ENCODE measurements at places on chromosomes 1 and 21.

GRCh38 chr1:12178511-12178910 is 11.7 kb downstream of the TNFRSF1B start:
- no peak for DNase-seq

DNA sequence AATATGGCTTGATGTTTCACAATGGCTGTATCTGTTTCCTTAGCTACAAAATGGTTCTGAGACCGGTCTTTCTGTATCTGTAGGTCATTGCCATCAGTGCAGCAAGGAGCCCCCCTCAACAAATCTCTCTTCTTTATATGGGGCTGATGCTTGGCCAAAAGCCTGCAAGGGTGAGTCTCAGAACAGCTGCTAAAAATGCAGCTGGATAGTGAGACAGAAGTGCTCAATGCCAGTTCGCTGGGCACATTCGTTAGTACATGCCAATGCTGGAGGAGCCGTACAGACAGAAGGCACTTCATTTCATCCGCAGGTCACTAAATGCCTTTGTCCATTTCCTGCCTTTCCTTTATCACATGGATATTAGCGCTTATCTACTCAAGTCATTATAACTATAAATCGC is 67.3 kb downstream of the RUNX1 start:
- no peak for DNase-seq

GRCh38 chr1:151942882-151943281 is 33.6 kb upstream of the THEM4 start:
- DNase-seq, result no peak

DNA sequence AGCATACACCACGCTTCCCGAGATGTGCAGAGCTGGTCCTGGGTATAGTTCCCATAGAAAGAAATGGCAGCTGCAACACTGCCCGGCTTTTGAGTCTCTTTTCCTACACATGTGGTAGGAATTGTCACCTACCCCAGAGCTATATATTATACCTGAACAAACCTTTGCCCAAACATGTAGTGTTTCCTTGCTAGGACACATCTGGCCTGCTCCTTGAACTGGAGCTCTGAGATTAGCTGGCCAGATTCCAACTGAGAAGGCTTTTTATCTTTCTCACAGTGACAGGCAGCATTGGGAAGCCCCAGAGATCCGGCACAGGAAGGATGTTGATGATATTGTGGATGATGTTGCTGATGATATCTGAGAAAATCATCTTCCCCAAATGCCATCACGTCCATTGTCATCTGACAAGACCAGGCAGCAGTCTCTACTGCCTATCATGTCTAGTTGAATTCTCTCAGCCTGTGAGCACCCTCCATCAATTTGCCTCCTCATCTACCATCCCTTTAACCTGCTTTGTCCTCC is 115.0 kb upstream of the SMYD2 start:
- no peak for DNase-seq

Data from NCI-H2107 (cell line).